ENCODE measurements at places on chromosomes 1 and 21.

GRCh38 chr1:95168761-95169351, 51.7 kb downstream of the TLCD4 start:
- DNase-seq: no peak

DNA sequence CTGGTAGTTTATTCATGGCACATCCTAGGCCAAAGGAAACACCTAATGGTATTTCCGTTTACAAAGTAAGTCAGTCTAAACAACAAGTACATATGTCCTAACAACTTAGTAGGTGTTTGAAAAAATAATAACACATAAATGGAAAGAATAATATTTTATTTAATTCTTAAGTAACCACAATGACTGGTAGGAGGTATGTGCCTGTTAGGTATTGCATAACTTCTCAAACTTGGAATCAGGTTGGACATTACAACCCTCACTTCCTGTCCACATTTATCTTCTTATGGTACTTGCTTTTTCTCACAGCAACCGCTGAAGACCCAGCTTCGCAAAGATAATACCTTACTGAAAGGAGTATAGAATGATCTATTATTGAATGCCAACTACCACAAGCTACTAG, 64.2 kb downstream of the VPS13D start:
- DNase-seq: no peak

GRCh38 chr1:53513846-53514245, 54.6 kb downstream of the DMRTB1 start:
- DNase-seq: no peak

DNA sequence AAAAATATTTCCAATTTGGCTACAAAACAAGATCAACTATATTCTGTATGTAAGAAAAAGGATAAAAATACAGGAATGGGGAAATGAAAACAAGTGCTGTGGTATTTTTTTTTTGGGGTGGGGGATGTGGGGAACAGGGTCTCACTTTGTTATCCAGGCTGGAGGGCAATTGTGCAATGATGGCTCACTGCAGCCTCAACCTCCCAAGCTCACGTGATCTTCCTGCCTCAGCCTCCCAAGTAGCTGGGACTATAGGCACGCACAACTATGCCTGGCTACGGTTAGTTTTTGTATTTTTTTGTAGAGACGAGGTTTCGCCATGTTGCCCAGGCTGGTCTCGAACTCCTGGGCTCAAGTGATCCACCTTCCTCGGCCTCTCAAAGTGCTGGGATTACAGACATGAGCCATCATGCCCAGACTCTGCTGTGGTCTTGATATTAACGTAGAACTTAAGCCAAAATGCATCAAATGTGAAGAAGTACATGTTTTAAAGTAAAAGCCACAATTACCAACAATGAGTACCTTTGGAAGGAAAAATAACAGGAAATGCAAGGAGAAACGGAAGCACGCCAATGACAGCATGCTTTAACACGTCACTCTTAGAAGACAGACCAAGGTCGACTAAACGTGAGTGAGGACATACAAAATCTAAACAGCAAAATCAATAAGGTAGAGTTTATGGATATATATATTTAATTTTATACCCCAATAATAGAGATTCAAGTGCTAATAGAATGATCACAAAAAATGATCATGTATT, 8.8 kb upstream of the ABCB10 start:
- no peak for DNase-seq

- DNase-seq: no peak
Measured at GRCh38 chr1:223531742-223532341, 133.7 kb downstream of the CAPN8 start.

DNA sequence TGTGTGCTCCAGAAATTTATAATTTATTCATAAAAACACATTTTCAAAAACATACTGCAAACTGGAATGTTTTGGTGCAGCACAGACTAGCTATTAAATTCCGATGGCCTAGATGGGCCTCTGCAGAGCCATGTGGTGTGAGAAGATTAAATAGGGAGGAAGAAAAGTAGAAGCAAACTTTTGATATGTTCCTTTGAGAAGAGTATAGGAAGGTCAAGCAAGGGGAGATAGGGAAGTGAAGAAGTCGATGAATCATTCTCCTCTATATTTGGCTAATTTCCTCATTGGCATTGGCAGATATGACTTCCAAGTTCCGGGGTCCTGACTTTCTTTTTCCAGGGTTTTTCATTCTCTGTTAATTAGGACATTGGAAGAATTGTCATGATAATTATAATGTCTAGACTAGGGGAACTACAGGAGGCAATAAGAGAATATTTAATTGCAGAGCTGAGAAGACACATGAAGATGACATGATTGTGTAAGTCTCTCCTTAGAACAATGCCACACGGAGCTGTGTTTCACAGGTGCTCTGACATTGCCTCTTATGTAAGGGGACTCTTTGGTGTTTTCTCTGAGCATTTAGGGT, 19.3 kb upstream of the ZNF326 start:
- DNase-seq: no peak

Measured in central memory CD8-positive, alpha-beta T cell (primary cell).